NCI-H1417 treated with DMSO at 0.1 percent for 48 hours (cell line): ENCODE measurements at places on chromosomes 2 and 18.

GRCh38 chr2:99634234-99634633, 144.4 kb upstream of the REV1 start:
- no peak for DNase-seq

GRCh38 chr2:12183032-12183645, 436.7 kb downstream of the LPIN1 start:
- no peak for DNase-seq

DNA sequence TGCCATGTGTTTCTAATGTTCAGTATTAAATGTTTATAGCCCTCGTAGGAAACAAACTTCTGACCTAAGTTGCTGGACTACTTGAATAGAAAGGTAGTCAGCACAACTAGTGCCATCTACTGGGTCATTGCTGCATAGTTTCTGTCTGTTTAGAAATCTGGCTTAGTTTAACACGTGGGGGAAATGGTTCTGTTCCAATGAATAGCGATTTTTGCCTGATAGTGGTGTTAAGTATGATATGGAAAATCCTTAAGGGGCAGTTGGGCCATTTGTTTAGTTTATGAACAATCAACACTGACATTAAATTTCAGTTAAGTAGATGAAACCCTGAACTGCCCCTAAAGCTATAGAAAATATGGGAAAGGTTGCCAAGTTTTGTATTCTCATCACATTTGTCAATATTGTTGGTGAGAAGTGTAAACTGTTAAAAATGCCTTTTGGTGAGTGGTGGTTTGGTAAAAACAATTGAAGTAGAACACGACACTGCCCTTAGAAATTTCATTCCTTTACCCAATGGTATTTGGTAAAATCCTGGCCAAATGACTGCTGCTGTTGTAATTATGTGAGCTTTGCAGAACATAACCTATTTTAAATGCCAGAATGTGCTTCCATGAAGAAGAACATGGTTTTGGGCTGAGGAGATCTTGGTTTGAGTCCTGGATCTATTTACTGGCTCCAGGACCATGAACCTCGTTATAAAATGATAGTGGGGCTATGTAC, 13.2 kb downstream of the NABP1 start:
- DNase-seq, result no peak

DNA sequence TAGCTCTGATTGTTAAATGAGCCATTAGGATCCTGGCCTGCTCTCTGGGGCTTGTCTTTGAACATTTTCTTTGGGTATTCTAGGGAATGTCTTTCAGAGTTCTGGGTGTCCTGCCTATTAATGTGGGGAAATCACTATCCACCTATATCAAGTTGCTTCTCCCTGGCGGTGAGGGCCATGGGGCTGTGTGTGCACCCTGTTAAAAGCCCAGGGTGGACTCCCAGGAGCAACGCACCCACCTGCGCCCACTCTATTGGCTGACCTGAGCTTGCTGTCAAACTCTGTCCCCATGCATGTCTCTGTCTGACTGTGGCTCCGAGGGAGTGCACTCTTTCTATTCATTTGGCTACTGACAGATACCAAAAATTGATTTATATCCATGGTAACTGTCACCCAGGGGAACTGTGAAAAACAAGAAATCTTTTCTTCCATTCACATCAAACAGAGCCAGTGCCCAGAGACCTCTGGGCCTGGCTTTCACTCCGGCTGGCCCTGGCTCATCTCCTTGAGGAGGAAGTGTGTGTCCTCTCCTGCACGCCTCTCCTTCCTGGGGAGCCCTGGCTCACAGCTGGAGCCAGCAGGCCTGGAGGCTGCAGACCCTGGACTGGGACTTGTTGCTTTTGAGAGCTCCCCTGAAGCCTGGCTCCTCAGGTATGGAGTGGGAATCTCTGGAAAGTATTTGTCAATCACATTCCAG, 10.5 kb upstream of the TOGARAM2 start:
- no peak for DNase-seq

- no peak for DNase-seq
Measured at GRCh38 chr2:157698430-157698829, 69.8 kb upstream of the ACVR1C start.

DNA sequence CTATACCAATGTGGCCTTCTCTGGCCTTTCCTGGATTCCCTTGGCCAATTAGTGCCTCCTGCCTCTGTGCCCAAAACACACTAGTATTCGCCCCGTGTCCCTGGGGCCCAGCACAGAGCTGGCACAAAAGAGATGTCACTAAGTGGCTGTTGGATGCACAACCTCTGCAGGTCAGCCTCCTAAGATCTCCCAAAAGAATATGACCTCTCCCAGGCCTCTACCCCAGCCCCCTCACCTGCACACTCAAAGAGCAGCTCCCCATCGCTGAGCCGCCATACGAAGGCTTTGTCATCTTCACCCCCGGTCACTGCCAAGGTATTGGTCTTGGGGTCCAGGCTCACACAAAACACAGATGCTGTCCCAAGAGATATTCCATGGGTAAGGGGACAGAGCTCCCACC, 2.7 kb downstream of the AAMP start:
- no peak for DNase-seq

DNA sequence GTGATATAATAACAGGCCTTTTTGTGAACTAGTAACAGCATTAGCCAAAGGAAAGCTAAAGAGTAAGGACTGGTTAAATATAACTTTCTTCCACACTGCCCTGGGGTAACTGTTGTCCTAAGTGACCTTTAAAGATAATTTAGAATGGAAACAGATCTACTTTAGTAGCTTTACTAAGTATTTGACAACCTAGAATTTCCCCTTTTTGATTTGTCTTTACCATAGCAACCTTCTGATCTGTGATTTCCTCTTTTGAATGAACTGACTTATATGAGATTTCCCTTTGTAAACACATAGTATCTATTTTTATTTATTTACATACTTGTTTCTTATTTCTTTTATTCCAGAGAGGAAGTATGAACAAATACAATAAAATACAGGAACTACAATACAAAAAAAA, 10.5 kb upstream of the KLF7 start:
- DNase-seq, result no peak

DNA sequence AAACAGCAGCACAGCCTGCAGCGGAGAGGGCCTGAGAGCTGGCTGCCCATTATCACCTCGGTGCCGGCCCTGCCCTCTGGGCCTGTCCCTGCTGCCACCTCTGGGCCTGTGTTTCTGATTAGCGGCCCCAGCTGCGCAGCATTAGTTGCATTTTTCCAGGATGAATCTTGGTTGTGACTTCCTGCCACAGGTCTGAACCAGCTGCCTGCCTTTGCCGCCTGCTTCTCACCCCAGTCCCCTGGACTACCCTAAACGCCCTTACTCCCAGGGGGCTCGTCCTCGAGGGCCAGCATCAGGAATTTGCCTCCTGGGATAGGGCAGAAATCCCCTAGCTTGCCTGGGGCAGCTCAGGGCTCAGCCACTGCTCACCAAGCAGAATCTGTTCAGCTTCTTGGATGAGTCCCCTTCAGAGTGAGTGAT, 342.8 kb downstream of the DYSF start:
- DNase-seq, result no peak

GRCh38 chr18:74368901-74369705, 53.5 kb downstream of the C18orf63 start:
- DNase-seq, result no peak

- no peak for DNase-seq
Measured at GRCh38 chr2:229221641-229222040, 49.4 kb downstream of the PID1 start.

- no peak for DNase-seq
Measured at GRCh38 chr2:230636684-230637271, 75.9 kb upstream of the CAB39 start.

DNA sequence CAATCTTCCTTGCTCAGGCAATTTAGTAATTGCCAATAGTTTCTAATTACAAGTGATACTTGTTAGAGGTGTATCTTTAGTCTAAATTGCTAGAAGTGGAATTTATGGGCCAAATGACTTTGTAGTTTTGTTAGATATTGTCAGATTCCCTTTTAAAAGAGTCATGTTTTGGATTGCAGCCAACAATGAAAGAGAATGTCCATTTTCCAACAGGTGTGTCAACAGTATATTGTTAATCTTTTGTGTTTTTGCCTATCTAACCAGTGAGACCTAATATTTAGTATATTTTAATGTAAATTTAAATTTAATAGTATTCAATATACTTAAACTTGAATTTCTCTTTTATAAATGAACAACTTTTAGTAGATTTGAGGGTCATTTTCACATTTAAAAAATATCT, 259.4 kb upstream of the ETAA1 start:
- peak; percentile 16 for DNase-seq

DNA sequence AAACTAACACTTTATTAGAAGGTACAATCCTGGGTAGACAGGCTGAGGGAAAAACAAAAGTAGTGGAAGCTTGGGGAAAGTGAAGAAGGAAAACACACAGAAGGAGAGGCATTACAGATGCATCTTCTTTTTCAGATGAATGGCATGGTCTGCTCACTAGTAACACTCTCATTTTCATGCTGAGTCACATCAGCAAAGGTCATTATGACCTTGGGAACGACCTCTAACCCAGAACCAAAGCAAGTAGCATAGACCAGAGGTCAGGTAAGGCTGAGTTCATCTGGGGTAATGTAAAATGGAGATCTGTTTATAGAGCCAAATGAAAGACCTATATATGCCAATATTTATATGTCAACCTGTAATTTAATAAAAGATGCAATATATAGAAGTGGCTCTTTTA, 294.4 kb upstream of the LRRTM4 start:
- DNase-seq, result no peak

- DNase-seq, result no peak
Measured at GRCh38 chr2:101089942-101090799, 61.0 kb downstream of the TBC1D8 start.
